ENCODE measurements at places on chromosomes 3 and 15. TPM values are rescaled to one million over a fixed set of nuclear protein-coding genes. Genes with fewer than 3 reads are reported as not detected.

Gene TRIM71
- not detected for total RNA-seq

Gene BRPF1
- total RNA-seq: 8.6 TPM

Gene ARNT2
- total RNA-seq: 9.5 TPM

Gene TIGIT
- not detected for total RNA-seq

Gene ARHGEF26
- 10.1 TPM for total RNA-seq

Gene BCL2A1
- total RNA-seq: 0.86 TPM

Gene CD96
- total RNA-seq: not detected

Gene TYRO3
- total RNA-seq: 12.7 TPM

Gene CCR8
- total RNA-seq: not detected

Gene SYNPR
- not detected for total RNA-seq

Gene CHMP2B
- total RNA-seq: 40.4 TPM

Gene FSIP1
- 1.6 TPM for total RNA-seq

Gene ECE2
- total RNA-seq: not detected

Gene GRK7
- total RNA-seq: not detected

Gene SOX2
- not detected for total RNA-seq

Gene CPNE9
- total RNA-seq: not detected

Gene VWA5B2
- total RNA-seq: not detected

Gene UROC1
- total RNA-seq: not detected

Gene EFCC1
- total RNA-seq: not detected

Gene CPLX3
- not detected for total RNA-seq

Gene SLC24A5
- not detected for total RNA-seq

Gene ALS2CL
- total RNA-seq: 2.3 TPM

Gene GATM
- total RNA-seq: under 0.01 TPM

Gene TNFAIP8L3
- 4.1 TPM for total RNA-seq

Gene HIGD2B
- not detected for total RNA-seq

Gene BUB1B
- 15.3 TPM for total RNA-seq

Gene SHQ1
- 15.1 TPM for total RNA-seq

Gene TP53BP1
- 38.9 TPM for total RNA-seq

Gene SLC22A14
- not detected for total RNA-seq

Gene SLC9C1
- not detected for total RNA-seq

Gene CHRFAM7A
- not detected for total RNA-seq

Gene DUOXA2
- not detected for total RNA-seq

Gene PLA2G4E
- not detected for total RNA-seq

Gene FAM43A
- total RNA-seq: 6.1 TPM

Gene MME
- 481 TPM for total RNA-seq

Gene GPR15
- not detected for total RNA-seq

Gene IMPG2
- 0.18 TPM for total RNA-seq

Gene ZMYND10
- total RNA-seq: 1.7 TPM

Gene MKRN2OS
- total RNA-seq: not detected

Gene FRG2C
- total RNA-seq: under 0.01 TPM

Gene ADPRH
- total RNA-seq: 6.1 TPM

Gene SOX14
- total RNA-seq: not detected

Gene CHST14
- 32.6 TPM for total RNA-seq

Gene GNB5
- total RNA-seq: 42.9 TPM

Gene TGM4
- total RNA-seq: not detected

Gene FEZF2
- total RNA-seq: not detected

Gene WWTR1
- 32.1 TPM for total RNA-seq

Gene SLCO2A1
- 0.18 TPM for total RNA-seq

Gene FBLN2
- total RNA-seq: 16.1 TPM

Gene STAC
- 0.18 TPM for total RNA-seq

Gene SNTN
- not detected for total RNA-seq

Gene POC1A
- 11.2 TPM for total RNA-seq
